ENCODE measurements at places on chromosomes 5 and 9.

GRCh38 chr5:157541447-157542118, 34.0 kb downstream of the ADAM19 start:
- H3K27ac ChIP-seq: no peak overlapping the region
- peaks cover 3% of the 10 kb centered on the region for H3K27me3 ChIP-seq
- no peak overlapping the region for H3K4me3 ChIP-seq
- peaks cover 4% of the 10 kb centered on the region for H3K36me3 ChIP-seq

- H3K36me3 ChIP-seq: peaks cover 4% of the 10 kb centered on the region
- H3K27me3 ChIP-seq: peaks cover 34% of the 10 kb centered on the region
- H3K4me1 ChIP-seq: no peaks in the 10 kb centered on the region
- no peak for DNase-seq
These were observed 20.9 kb downstream of the NDUFA8 start for GRCh38 chr9:122138560-122139268.

GRCh38 chr9:27518809-27519208, 5.3 kb upstream of the IFNK start:
- H3K27ac ChIP-seq: no peak overlapping the region
- H3K4me1 ChIP-seq: peaks cover 2% of the 10 kb centered on the region
- peaks cover 1% of the 10 kb centered on the region for H3K36me3 ChIP-seq
- no peak overlapping the region for H3K4me3 ChIP-seq

- no peak overlapping the region for H3K27ac ChIP-seq
- H3K4me3 ChIP-seq: no peak overlapping the region
- peak; percentile 38 for DNase-seq
- H3K36me3 ChIP-seq: no peaks in the 10 kb centered on the region
These were observed 184.0 kb downstream of the SEMA5A start for GRCh38 chr5:9361835-9362234.

DNA sequence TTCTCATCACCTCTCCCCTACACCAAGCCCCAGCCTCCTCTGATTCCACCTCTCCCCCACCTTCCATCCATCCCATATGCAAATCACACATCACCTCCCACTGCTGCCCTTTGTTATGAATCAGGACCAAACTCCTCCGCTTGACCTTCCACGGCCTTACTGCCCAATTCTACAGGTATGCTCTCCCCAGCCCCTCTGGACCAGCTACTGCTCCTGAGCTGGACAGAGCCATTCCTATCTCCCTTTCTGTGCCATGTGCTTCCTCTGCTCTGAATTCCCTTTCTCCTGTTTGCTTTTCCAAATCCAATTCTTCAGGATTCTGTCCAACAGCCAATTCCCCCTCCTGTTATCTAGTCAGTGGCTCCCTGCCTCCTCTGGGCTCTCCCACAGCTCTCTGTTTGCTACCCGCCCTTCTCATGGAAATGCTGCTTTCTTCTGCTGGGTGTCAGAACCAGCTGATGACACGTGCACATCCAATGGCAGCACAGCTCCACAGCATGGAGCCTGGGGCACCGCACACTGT, 8.3 kb downstream of the FABP6 start:
- DNase-seq: no peak
- H3K27me3 ChIP-seq: no peaks in the 10 kb centered on the region
- no peak overlapping the region for H3K27ac ChIP-seq
- H3K4me3 ChIP-seq: no peak overlapping the region
- peaks cover 6% of the 10 kb centered on the region for H3K4me1 ChIP-seq

GRCh38 chr5:107123014-107123413, 547.7 kb downstream of the EFNA5 start:
- H3K27ac ChIP-seq: no peak overlapping the region
- no peak for DNase-seq
- peaks cover 11% of the 10 kb centered on the region for H3K4me1 ChIP-seq
- no peaks in the 10 kb centered on the region for H3K27me3 ChIP-seq
- no peaks in the 10 kb centered on the region for H3K36me3 ChIP-seq

DNA sequence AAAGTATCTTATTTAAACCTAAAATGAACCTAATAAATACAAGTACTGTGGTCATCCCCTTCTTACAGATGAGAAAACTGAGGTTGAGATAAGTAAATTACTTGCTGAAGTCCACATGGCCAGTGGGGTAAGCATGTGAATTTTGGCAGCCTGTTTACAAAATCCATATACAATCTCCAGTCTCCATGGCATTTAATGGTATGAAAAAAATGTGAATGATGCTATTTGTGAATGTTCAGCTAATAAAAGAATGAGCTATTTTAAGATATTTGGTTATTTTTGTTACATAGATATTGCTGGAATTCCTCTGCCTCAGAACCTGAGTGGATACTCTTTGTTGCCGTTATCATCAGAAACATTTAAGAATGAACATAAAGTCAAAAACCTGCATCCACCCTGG, 19.3 kb upstream of the GPR150 start:
- peaks cover 4% of the 10 kb centered on the region for H3K36me3 ChIP-seq
- peaks cover 4% of the 10 kb centered on the region for H3K4me1 ChIP-seq
- no peak overlapping the region for H3K4me3 ChIP-seq

DNA sequence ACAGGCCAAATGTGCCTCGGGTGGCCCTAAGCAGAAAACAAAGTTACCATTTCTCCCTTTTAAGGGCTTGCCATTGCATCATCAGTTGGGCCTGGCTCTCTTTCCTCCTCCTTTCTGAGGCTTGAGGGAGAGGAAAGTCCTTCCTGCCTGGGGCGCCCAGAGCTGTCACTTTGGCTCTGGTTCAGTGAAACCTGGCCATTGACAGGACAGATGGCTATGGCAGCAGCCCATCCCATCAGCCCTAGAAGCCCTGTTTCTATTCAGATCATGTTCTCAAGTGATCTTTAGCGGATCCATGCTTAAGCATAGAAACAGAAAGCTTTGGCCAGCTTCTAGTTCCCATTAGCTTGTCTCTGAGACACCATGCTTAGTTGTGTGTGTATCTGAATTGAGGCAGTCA, 293.4 kb downstream of the YTHDC2 start:
- no peak overlapping the region for H3K4me3 ChIP-seq
- H3K27ac ChIP-seq: no peak overlapping the region
- peaks cover 7% of the 10 kb centered on the region for H3K27me3 ChIP-seq
- no peaks in the 10 kb centered on the region for H3K36me3 ChIP-seq

DNA sequence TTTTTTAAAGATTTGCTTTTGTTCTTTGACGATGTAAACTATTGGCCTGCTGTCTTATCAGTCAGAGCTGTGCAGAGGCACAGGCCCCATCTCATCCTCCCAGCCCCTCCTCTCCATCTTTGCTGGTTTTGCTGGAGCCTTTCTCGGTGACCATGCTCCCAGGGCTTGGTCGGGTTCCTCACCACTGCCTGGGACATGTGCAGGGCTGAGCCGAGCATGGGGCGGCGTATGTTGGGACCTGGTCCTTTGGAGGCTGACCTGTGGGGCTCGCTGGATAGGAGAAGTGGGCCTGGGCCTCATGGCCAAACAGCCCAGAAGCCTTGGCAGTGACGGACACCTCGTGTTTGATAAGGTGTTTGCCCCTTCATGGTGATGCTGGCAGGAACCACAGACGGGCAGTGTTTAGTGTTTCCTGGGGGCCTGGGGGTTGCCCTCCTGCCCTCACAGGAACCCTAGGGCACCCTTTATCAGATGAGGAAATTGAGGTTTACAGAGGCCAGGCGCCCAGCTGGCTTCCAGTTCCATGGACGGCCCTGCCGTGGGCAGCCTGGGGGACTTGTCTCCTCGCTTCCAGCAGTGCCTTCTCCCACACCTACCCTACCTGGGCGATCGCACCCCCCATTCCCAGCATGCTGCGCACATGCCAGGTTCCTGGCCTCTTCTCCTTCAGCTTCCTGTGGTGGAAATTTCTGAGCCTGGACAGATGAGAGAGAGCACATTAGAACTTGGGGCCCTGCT, 27.6 kb downstream of the TRAF2 start:
- no peak for DNase-seq
- H3K27me3 ChIP-seq: no peaks in the 10 kb centered on the region
- H3K4me3 ChIP-seq: no peak overlapping the region
- H3K36me3 ChIP-seq: peaks cover 11% of the 10 kb centered on the region
- H3K27ac ChIP-seq: no peak overlapping the region

DNA sequence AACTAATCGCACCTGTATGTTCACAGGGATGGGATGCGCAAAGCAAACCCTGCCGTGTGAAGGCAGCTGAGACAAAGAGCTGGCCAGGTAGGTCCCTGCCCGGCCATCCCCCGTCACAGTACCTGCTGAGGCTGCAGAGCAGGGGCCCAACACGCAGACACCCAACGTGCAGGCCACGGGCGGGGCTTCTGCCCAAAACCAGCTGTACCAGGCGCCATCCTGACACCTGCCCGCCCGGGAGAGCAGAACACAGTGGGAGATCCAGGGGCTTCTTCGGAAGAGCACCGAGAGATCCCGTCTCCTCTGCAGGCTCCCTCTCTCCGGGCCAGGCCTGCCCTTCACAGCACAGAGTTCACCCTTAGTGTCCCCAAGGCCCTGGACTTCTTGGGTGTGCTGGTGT, 28.4 kb downstream of the ABO start:
- no peak overlapping the region for H3K4me3 ChIP-seq
- H3K4me1 ChIP-seq: peaks cover 28% of the 10 kb centered on the region
- no peaks in the 10 kb centered on the region for H3K27me3 ChIP-seq
- no peak for DNase-seq

DNA sequence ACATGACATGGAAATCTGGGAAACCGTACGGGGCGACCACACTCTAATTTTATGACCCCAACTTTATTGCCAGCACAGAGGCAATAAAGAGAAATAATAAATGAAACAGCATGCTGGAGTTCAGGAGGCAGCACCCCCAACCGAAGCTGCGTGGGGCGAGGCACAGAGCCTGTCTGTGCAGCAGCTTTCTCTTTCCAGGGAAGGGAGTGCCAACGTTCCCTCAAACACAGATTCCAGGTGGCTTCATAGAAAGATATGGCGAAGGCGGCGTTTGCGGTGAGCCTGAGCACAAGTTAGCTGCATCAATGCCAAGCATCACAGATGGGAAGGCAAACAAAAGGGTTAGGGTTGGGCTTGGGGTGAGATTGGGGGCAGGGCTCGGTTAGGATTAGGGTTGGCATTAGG, 114.8 kb downstream of the HSD17B3 start:
- H3K27me3 ChIP-seq: peaks cover 21% of the 10 kb centered on the region
- DNase-seq: no peak
- H3K36me3 ChIP-seq: peaks cover 3% of the 10 kb centered on the region
- H3K27ac ChIP-seq: peak overlapping the region; percentile 8
- H3K4me1 ChIP-seq: peaks cover 13% of the 10 kb centered on the region

DNA sequence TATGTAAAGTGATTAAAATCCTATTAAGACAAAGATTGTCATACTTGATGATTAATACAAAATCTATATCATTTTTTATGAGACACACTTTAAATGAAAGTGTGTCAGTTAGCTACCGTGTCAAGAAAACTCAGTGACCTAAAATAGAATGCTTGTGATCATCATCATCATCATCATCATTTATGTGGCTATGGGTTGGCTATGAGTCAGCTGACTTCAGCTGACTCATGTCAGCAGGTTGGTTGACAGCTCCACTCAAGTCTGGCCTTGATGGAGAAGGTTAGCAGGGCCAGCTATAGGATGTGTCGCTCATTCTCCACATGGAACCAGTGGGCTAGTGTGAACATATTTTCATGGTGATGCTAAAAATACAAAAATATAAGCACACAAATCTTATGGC, 43.8 kb upstream of the ZNF300 start:
- no peak overlapping the region for H3K4me3 ChIP-seq
- no peaks in the 10 kb centered on the region for H3K27me3 ChIP-seq
- no peaks in the 10 kb centered on the region for H3K36me3 ChIP-seq
- no peak for DNase-seq
- H3K27ac ChIP-seq: no peak overlapping the region
- H3K4me1 ChIP-seq: no peaks in the 10 kb centered on the region
